NCI-H2029 treated with DMSO at 0.1 percent for 48 hours (cell line): ENCODE measurements at places on chromosomes 12 and 14.

- no peak for DNase-seq
These were observed 15.9 kb downstream of the HEBP1 start for GRCh38 chr12:12984149-12984548.

DNA sequence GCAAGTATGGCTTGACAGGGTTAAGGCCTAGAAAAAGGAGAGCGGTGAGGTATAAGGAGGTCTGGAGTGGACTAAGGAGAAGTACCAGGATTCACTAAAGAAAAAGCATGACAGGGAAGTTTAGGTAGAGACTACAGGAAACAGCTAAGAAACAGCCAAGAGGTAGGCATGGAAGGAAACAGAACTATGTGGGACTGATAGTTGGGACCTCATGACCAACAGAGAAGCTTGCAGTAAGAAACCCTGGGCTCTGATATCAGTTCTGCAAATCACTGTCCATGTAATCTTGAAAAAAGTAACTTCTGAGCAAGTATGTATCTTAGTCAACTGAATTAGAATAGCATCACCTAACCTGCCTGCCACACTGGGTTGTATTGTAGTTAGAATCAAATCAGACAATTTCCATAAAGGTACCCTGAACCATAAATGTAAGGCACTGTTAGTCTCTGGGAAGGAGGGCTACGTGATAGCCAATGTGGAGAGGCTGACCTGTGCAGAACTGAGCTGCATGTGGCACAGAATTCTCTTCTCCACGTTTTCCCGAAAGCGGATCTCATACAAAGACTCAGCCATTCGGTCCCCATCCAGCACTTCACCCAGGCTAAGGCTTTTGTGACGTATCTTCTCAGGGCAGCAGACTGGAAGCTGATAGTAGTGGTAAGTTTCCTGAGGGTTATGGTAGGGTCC, 912 bp downstream of the TM9SF1 start:
- no peak for DNase-seq

DNA sequence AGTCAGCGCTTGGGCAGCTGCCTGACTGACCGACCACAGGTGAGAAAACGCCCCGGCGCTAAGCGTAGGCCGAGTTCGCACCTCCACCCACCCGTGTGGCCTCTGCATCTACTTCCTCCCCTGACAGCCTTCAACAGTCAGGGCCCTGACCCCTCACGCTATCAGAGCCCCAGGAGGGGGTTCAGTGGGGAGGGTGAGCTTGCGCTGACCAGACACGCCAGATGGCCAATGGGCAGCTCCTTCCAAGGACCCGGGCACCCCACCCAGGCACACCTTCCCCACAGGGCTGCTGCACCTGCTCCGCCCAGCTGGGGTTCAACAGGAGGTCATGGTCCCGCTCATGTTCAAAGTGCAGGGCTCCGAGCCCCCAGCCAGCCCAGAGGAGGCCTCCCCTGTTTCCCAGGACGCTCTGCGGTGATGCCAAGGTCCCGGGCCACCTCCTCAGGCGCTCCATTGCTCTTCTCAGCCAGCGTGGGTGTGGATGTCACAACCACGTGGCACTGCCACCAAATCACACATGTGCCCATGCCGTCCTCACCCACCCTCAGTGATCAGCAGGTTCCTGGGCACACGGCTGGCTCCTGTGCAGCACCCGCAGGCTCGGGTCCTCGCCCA, 48.7 kb upstream of the BCL11B start:
- DNase-seq = no peak

DNA sequence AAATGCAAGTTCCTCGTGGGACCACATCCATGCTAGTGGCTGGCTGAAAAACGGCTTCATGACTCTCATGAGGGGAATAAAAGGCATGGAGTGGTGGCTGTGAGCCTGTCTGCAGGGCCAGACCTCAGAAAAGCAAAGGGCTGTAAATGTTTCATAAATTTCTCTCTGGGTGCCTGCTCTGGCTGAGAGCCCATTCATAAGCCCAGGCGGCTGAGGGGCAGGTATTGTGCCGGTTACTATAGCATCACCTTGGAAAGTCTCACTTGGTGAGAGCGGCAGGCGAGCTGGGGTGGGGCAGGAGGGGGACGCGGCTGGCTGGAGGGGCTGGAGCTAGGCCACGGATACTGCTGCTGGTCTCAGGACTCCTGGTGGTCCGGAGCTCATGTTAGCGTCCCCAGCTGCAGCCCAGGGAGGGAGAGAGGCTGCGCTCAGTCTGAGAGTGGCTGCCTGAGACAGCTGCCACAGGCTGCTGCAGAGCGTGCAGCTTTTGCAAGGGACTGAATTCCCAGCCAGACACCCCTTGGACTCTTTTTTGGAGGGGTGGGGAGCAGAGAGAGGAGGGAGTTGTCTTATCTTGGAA, at the start of gene SLC17A8:
Gene SLC17A8, plus strand, starts transcription at position 431 of the 580 bp plus-strand sequence. CDS start 318 bp downstream, outside the sequence.
- DNase-seq = no peak

- no peak for DNase-seq
These were observed 15.2 kb downstream of the PDE6H start for GRCh38 chr12:14988035-14988434.
